Myocyte (in vitro differentiated cells): ENCODE measurements at places on chromosomes 2 and 18.

GRCh38 chr2:173663353-173663752, 301.8 kb downstream of the SP3 start:
- DNase-seq: no peak

DNA sequence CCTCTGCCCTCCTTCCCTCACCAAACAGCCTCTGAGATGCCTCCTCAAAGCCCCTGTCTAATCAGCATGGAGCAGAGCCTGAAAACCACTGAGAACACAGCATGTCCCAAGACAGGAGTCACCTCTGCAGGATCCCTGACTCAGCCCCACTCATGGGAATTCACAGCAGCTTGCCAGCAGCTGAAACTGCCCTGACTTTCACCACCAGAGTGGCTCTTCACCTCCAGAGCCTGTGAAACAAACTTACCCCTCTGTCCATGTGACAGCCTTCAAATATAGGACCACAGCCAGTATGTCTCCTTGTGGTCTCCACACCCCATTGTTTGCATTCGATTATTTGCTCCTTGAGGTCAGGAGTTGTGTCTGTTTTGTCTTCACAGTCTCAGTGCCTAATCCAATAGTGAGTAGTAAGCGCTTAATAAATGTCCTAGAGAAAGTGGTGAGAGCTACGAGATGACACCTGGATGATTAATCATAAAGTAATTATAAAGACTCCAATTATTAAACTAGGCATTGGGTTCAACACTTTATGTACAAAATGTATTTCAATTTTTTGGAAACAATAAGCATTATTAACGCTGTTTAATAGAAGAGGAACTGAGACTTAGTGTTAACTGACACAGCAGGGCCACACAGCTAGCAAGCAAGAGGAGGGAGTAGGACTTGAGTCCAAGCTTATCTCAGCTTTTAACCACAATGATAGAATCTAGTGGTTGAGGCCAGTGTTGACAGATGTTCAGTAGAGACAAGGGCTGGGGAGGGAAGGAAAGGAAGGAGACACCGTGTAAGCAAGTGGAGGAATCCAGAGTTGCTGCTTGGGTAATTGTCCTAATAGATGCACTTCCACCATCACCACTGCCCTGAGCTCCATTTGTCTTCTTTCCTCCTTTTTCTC, 358.7 kb upstream of the TNP1 start:
- DNase-seq: peak; percentile 61

DNA sequence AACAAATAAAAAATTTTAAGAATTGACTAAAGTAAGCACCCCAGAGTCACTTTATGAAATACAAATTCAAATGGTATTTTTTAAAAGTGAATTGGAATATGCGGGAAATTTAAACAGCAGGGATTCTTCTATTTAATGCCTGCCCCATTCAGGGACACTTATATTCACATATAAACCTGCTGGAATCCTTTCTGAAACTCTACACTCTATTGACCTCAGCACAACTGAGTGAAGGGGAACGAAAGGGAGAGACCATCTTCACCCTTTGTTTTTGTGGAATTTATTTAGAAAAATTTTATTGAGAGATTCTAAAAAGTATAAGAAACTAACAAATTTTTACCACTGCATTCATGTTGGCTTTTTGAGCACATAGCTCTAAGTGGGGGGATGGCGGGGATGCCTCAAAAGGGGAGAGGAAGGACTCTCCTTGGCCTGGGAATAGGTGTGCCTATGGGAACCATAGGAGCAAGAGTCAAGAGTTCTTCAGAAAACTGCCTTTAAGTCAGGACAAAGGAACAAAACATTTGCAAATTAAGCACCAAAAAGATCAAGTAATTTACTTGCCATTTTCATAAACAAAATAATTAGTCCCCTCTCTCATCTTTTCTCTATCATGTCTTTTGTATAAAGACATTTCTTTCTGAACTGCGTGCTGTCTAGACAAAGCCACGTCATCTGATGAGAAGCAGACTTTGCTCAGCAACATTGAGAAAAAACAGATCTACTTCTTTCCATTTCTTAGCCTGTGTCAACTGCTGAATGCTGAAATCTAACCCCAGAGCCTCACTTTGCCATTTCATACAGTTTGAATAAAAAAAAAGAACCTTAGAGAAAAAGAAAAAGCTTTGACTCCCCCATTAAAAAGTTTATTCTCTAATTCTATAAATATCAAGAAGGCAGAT, 21.6 kb upstream of the FLACC1 start:
- no peak for DNase-seq

GRCh38 chr18:57084331-57085271, 62.3 kb upstream of the BOD1L2 start:
- no peak for DNase-seq

- DNase-seq: no peak
Measured at GRCh38 chr2:149903626-149904025, 316.1 kb upstream of the MMADHC start.

DNA sequence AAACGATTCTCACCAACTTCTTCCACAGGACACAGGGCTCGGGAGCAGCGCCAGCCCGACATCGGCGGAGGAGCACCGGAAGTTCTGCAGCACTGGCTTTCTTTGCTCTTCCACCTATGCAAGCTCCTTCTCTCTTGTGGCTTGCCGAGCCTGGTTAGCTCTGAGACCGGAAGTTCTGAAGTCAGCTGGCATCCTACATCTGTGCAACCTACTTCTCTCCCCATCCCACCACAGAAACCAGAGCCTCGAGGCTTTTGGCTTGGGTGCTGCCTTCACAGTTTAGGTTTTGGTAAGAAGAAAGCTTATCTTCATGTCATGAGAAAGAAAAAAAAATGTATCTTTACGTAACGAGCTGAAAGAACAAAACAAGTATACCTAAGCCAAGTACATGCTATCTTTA, 111.7 kb downstream of the ANKRD44 start:
- DNase-seq: no peak

- peak; percentile 69 for DNase-seq
Measured at GRCh38 chr2:46487667-46488335, 8.4 kb downstream of the TMEM247 start.

- no peak for DNase-seq
Measured at GRCh38 chr2:239711911-239712570, 311.2 kb upstream of the HDAC4 start.

DNA sequence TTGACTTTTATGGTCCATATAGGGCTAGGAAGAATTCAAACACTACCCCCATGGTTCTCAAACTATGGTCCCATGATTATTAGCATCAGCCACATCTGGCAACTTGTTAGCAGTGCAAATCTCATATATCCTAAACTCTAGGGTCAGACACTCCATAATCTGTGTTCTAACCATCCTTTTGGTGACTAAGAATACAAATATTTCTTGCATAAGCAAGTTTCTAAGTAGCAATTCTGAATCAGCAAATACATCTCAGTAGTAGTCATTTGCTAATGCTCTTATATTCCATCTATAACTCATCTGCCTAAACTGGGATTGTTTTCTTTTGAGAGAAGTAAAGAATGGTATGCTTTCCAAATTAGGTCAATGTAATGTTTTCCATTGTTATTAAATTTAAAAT, 447.3 kb downstream of the TMX3 start:
- no peak for DNase-seq

- peak; percentile 4 for DNase-seq
Measured at GRCh38 chr18:30730915-30731314, 311.6 kb downstream of the DSC3 start.

GRCh38 chr18:67359873-67360838, 156.4 kb downstream of the DSEL start:
- DNase-seq: peak; percentile 98

DNA sequence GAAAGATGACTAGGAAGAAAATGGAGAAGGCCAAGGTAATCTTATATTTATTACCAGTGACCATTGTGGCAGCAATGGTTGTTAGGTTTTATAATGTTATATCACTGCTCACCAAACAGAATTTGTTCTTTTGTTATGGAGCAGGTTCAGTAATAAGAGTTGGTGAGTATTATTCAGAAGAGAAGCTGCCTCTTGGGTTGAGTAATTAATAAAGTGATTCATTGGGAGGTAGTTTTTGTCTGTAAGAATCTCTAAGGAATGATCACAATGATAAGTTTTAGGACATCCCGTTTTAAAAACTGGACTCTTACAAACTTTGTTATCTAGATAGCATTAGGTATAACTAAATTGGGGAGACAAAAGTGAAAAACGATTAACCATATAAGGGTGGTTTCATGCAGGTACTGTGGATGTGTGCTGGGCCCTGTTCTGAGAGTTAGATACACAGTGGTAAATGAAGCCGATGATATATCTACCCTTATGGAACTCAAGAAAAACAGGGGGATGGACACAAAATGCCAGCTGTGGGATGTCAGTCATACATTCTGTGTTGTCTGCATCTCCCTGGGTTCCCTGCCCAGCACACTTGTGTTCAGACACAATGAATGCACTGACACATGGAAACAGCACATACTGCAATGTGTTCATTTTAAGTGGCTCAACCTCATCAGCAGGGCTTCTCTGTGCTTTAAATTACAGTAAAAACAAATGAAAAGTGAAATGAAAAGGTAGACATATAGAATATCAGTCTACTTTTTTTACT, 7.5 kb downstream of the MAP4K4 start:
- peak; percentile 66 for DNase-seq
